Vagina (tissue), 2 donors: ENCODE measurements at places on chromosomes 2 and 18. TPM values are rescaled to one million over a fixed set of nuclear protein-coding genes. Genes with fewer than 3 reads are reported as not detected.

Gene LRP1B
- 8.8 TPM for total RNA-seq

Gene AQP12A
- total RNA-seq = not detected

Gene OXER1
- total RNA-seq = 1.2 TPM

- DNase-seq = peak; percentile 28
These were observed 62.2 kb downstream of the GALNT14 start for GRCh38 chr2:31075941-31076590.

DNA sequence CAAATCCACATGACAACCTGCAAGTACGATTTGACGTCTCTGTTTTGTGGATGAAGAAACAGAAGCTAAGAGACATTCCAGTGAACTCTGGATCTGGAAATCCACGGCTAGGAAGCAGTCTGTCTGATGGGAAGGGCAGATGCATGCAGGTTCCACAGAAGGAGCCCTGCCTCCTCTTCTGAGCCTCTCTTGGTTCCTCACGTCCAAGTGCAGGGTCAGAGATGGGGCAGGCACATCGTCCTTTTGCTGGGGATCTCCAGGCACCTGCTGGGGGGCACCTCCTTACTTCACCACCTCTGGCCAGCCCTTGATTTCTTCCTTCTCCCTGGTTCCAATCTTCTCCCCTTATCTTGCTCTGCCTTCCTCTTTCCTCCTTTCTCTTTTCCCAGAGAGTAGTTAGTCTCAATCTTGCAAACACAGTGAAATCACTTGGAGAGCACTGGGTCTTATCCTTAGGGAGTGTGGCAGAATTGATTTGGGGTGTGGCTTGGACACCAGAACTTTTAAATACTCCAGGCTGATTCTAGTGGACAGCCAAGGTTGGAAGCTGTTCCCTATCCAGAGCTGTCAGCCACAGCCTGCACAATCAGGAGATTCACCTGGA lies 137.8 kb downstream of the BCL2 start:
- no peak for DNase-seq

DNA sequence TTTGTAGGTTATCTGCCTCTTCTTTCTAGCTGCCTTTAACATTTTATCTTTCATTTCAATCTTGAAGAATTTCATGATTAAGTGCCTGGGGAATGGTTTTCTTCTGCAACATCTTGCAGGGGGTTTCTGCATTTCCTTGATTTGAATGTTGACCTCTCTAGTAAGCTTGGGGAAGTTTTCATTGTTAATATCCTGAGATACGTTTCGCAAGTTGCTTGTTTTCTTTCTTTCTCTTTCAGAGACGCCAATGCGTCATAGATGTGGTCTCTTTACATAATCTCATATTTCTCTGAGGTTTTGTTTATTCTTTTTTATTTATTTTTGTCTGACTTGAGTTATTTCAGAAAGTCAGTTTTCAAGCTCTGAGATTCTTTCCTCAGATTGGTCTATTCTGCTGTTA lies 225.7 kb downstream of the XIRP2 start:
- no peak for DNase-seq

GRCh38 chr2:4915357-4915756 lies 776.8 kb upstream of the SOX11 start:
- DNase-seq = no peak

- no peak for DNase-seq
These were observed 666.0 kb downstream of the DSC3 start for GRCh38 chr18:30376515-30376914.
